Smooth muscle cell of bladder (primary cell): ENCODE measurements at places on chromosomes 11 and 22. TPM values are rescaled to one million over a fixed set of nuclear protein-coding genes. Genes with fewer than 3 reads are reported as not detected.

Gene SERPIND1
- 0.14 TPM in 1 of 2 replicates, not detected in the other for total RNA-seq

Gene LDHAL6A
- total RNA-seq = not detected in 2 replicates

Gene KLHDC7B
- total RNA-seq = 0.28 TPM in 2 replicates

Gene APOA4
- total RNA-seq = not detected in 2 replicates

Gene E2F8
- not detected in 2 replicates for total RNA-seq

Gene CLMP
- 123 and 150 TPM in 2 replicates for total RNA-seq

Gene LARGE2
- 0.09 TPM in 1 of 2 replicates, not detected in the other for total RNA-seq

Gene DGCR6
- 0.71 and 1.3 TPM in 2 replicates for total RNA-seq

Gene SCUBE1
- under 0.01 and 5.0 TPM in 2 replicates for total RNA-seq

Gene MOV10L1
- total RNA-seq = 8.6 and 14.8 TPM in 2 replicates

Gene SVIP
- 1.7 and 1.8 TPM in 2 replicates for total RNA-seq

Gene APOA5
- total RNA-seq = not detected in 2 replicates

Gene KCNJ5
- under 0.01 TPM in 2 replicates for total RNA-seq

Gene WNT7B
- total RNA-seq = not detected in 2 replicates

Gene MCHR1
- total RNA-seq = 1.00 and 2.4 TPM in 2 replicates

Gene SAA4
- not detected in 2 replicates for total RNA-seq

Gene CNTN5
- not detected in 2 replicates for total RNA-seq

Gene CCDC90B
- total RNA-seq = 53.5 and 59.1 TPM in 2 replicates

Gene TMEM9B
- total RNA-seq = 34.8 and 48.8 TPM in 2 replicates

Gene GSC2
- total RNA-seq = not detected in 2 replicates

Gene TOMT
- total RNA-seq = not detected in 2 replicates

Gene SCN4B
- under 0.01 and 0.14 TPM in 2 replicates for total RNA-seq

Gene PGA5
- total RNA-seq = not detected in 2 replicates

Gene CNTF
- 1.2 and 1.4 TPM in 2 replicates for total RNA-seq

Gene HMOX1
- total RNA-seq = 86.8 and 237 TPM in 2 replicates

Gene ASRGL1
- 0.28 and 0.37 TPM in 2 replicates for total RNA-seq

Gene ACTN3
- total RNA-seq = 0.14 and 0.18 TPM in 2 replicates

Gene PARVA
- total RNA-seq = 38.3 and 42.9 TPM in 2 replicates

Gene PTPN5
- under 0.01 TPM in 1 of 2 replicates, not detected in the other for total RNA-seq

Gene BUD13
- total RNA-seq = 10.4 and 14.0 TPM in 2 replicates

Gene CD3D
- total RNA-seq = not detected in 2 replicates

Gene MOGAT2
- total RNA-seq = not detected in 2 replicates

Gene GLYAT
- total RNA-seq = not detected in 2 replicates

Gene ARHGAP20
- total RNA-seq = 6.7 and 9.1 TPM in 2 replicates
